Panc1 (cell line): ENCODE measurements at places on chromosomes 5 and 9. TPM values are rescaled to one million over a fixed set of nuclear protein-coding genes. Genes with fewer than 3 reads are reported as not detected.
A peak's percentile ranks its signal among the peaks of the same experiment; 100 is the strongest.

SOHLH1 gene
- total RNA-seq, result not detected

- peak; percentile 39 for DNase-seq
These were observed 343.6 kb downstream of the SPATA31D1 start for GRCh38 chr9:82332018-82332773.

GRCh38 chr5:20276061-20276958, 288.3 kb upstream of the CDH18 start:
- peak; percentile 67 for DNase-seq

DNA sequence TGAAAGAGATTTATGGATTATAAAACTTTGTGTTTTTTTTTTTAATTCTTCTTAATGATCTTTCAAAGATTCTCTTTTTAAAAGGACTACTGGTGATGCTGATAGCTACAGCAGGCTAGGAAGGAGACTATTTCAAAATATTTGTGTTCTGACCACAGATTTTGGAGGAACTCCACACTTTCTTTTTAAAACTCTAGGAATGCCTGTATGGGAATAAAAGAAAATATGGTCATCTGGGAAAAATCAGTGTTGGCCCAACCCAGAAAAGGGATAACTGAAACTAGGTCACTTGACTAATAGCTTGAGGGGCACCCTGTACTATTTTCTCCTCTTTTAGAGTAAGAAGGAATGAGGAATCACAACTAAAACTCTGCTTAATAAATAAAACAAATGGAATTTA, 97.6 kb upstream of the ADAMTS19 start:
- no peak for DNase-seq

GRCh38 chr9:105701145-105701544, 6.8 kb downstream of the TMEM38B start:
- DNase-seq, result no peak
